ENCODE measurements at places on chromosomes 5 and 9. TPM values are rescaled to one million over a fixed set of nuclear protein-coding genes. Genes with fewer than 3 reads are reported as not detected.

DNA sequence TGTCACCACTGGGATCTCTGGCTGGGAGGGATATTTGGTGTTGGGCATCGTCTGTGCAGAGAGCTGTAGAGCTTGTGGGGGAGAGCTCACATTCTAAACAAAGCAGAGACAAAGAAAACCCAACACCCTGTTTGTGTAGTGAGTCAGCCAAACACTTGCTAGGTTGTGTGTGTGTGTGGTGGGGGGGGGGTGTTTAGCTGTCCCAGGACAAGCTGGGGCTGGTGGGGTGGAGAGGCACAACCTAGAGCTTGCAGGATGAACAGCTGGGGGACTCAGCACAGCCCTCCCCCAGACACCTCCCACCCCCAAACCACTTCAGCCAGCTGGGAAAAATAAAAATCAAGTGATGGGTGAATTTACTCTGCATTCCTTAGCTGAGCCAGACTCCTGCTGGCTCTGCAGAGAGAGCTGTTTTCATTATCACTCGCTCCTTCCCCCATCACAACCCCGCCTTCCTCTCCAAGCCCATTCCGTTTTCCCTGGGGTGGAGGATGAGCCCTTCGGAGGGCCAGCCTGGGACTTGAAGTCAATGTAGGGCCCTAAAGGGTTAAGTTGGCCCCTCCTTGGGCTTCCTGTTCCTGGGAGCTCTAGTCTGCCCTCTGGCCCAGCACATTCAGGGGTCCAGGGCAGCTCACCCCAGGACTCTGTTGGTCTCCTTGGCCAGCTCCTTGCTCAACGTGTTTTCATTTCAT lies 2.6 kb downstream of the OLFML2A start:
- peak; percentile 95 for DNase-seq

DNA sequence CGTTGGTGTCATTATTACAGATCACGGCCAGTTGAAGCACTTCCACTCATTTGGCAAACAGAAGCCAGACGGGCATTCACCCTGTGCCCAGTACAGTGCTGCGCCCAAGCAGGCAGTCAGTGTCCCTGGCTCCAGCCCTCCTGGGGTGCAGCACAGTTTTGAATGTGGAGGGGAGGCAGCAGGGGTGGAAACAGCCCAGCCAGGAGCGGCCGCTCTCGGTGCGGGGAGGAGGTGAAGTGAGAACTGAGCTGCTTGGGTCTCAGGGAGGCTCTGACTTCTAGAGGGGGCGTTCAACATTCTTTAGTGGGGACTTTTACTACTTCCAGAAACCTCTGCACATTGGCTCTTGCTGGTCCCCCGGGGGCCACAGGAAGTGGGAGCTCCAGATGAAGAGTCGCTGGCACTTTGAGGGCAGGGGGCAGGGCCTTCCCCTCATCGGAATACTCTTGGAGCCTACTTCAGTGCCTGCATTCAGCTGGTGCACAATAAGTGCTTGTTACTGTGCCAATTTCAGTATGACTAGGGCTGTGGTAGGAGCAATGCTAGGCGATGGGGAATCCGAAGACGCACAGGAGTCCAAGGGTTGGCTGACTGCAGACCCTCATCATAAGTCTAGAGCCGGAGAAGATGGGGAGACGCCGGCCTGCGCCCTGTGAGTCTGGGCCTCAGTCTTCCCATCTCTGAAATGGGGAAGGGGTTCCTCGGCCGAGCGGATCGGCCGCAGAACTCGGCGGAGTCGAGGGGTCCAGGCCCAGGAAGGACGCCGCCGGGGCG lies 492 bp upstream of the NEK6 start:
- DNase-seq, result peak; percentile 57

GRCh38 chr9:26012797-26013196 lies 334.6 kb upstream of the TUSC1 start:
- no peak for DNase-seq

- DNase-seq, result no peak
These were observed 10.2 kb downstream of the NREP start for GRCh38 chr5:111746791-111747190.

SLC34A3 gene
- not detected for total RNA-seq

- DNase-seq, result peak; percentile 92
These were observed 439.0 kb downstream of the ENC1 start for GRCh38 chr5:74201334-74202081.

DNA sequence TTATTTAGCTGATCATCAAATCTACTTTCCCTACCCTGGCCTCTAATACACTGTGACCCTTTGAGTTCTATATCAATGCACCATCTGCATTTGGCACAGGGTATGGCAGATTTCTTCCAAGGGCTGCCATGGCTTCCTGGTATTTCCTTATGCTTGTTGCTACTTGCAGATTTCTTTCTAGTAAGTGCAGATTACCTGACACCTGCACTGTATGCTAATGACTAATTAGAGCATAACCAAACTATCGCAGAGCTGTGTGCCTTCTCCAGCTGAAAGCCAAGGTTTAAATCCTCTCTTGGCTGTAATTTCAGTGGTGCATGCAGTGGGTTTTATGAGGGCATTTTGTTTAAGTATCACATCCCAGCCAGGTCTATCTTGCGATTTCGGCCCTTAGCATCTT lies 293.7 kb downstream of the KIF4B start:
- no peak for DNase-seq

DNA sequence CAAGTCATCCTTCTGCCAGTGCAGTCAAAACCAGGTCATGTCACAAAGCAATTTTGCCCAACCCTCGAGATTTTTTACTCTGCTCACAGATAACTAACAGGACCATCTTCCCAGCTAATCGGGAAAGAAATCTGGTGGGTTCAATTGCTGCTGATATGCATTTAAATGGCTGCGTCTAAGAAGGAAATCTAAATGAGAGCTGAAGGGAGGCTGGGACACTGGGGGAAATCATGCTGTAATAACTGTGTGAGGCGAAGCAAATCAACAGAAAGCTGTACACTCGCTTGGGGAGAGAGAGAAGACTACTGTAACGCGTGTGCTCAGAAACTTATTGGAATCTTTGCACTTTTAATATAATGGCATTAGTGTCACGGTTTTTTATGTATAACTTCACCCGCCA lies 535.0 kb downstream of the CDK5RAP2 start:
- DNase-seq, result no peak

GRCh38 chr9:110443146-110443865 lies 105.6 kb upstream of the TXNDC8 start:
- peak; percentile 59 for DNase-seq

DNA sequence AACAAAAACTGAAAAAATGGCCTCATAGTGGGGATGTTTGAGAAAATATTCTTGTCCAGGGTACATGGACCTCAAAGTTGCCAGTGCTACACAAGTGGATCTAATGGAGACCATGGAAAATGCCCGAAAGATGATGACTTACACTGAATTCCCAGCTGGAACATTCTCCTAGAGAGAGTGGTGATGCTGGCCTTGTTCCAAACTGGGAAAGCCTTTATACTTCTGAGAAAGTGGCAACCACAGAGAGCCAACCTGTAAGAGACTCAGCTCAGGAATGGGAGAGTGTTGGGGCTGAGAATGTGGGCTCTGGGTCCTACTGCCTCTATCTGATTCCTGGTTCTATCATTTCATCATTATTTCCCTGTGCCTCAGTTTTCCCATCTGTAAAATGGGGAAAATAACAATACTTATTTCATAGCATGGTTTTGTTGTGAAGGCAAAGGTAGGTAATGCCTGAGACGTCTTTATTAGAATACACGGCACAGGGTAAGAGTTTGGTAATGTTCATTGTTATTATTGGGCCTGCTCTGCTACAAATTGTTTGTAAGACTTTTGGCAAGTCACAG lies 229.0 kb upstream of the PANK3 start:
- no peak for DNase-seq

DNA sequence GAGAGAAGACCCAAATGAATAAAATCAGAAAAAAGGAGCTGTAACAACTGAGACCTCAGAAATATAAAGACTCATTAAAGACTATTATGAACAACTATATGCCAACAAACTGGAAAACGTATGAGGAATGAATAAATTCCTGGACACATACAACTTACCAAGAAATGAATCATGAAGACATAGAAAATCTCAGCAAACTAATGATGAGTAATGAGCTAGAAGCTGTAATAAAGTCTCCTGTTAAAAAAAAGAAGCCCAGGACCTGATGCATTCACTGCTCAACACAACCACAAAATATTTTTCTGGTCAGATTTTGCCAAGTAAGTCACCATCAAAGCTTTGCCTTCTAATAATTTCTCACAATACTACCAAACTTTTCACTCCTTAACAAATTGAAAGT lies 666.7 kb downstream of the LRRC70 start:
- DNase-seq, result no peak

DNA sequence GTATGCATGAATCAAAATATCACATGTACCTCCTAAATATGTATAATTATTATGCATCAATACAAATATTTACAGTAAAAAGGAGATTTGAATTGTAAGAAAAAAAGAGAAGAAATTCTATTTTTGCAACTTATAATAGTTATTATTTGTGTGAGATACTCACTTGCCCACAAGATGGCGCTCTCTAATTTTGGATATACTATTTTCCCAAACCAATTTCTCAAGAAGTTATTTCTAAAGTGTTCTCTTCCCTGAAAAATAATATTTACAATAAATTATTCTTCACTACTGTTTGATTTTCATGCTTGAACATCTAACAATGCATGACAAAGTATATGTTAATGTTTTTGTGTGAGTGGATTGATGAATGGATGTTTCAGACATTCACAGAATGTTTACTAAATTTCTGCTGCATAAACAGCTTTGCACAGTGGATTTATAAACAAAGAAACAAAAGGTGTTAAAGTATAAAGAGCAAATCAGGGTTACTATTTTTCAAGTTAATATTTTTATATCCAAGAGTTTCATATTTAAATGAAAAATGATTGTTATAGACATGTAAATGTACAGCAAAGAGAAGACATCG lies 503.4 kb downstream of the PDE4D start:
- peak; percentile 14 for DNase-seq

PHF24 gene
- total RNA-seq, result not detected

PCDHGC5 gene
- total RNA-seq, result 0.06 TPM

DNA sequence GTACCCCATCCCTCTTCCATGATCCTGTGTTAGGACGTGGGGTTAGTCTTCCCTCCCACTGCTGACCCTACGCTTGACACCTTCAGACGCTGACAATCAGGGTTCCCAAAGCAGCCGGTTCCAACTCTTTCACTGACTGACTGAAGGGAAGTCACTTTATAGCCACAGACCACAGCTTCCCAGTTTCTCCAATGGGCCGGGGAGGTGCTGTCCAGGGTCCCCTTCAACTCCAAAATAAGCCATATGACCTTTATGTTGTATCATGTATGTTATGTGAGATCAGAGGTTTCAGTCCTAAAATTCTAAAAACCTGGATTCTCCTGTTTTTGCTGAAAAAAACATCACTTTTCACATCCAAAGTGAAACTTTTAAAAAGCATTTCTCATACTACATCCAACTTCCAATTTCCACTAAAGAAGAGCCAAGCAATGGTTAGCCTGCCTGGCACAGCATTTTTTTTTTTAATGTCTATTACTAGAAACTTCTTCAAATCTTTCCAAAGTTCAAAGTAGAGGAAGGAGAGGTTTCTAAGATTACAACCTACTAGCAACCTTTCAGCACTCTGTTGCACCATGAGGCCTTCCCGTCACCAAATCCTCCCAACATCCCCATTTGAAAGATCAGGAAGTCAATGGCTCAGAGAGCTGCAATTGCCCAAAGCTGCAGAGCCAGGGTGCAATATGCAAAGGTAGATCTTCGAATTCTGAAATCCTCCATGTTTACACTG lies 5.2 kb downstream of the EPB41L4B start:
- no peak for DNase-seq

DNA sequence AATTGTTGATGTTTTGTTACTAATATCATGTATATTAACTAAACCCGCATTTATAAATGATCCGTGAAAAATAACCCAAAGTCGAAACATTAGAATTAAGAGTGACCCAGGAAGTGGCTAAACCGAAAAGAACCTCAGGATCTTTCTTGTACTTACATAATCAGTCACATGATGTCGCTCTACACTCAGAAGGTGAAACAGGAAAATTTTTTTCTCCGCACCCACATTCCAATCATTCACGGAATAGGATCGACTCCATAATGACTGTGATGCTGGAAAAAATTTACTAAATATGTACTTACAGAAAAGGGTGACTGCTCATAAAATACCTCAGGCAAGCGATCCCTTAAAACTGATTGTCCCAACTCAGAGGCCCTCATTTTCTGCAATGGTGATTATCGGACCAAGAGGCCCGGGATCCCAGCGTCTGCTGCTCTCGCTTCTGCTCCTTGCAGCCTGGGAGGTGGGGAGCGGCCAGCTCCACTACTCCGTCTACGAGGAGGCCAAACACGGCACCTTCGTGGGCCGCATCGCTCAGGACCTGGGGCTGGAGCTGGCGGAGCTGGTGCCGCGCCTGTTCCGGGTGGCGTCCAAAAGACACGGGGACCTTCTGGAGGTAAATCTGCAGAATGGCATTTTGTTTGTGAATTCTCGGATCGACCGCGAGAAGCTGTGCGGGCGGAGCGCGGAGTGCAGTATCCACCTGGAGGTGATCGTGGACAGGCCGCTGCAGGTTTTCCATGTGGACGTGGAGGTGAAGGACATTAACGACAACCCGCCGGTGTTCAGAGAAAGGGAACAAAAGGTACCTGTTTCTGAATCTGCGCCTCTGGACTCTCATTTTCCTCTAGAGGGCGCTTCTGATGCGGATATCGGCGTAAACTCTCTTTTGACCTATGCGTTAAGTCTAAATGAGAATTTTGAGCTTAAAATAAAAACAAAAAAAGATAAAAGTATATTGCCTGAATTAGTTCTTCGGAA lies at the start of gene PCDHA12:
Gene PCDHA12 (plus strand): TSS at position 224 of the 981 bp plus-strand sequence. CDS start 165 bp downstream, at position 389.
- DNase-seq, result no peak

Data from Daoy (cell line).